ENCODE measurements at places on chromosomes 11 and 22. TPM values are rescaled to one million over a fixed set of nuclear protein-coding genes. Genes with fewer than 3 reads are reported as not detected.

Gene GLYAT
- not detected for total RNA-seq

DNA sequence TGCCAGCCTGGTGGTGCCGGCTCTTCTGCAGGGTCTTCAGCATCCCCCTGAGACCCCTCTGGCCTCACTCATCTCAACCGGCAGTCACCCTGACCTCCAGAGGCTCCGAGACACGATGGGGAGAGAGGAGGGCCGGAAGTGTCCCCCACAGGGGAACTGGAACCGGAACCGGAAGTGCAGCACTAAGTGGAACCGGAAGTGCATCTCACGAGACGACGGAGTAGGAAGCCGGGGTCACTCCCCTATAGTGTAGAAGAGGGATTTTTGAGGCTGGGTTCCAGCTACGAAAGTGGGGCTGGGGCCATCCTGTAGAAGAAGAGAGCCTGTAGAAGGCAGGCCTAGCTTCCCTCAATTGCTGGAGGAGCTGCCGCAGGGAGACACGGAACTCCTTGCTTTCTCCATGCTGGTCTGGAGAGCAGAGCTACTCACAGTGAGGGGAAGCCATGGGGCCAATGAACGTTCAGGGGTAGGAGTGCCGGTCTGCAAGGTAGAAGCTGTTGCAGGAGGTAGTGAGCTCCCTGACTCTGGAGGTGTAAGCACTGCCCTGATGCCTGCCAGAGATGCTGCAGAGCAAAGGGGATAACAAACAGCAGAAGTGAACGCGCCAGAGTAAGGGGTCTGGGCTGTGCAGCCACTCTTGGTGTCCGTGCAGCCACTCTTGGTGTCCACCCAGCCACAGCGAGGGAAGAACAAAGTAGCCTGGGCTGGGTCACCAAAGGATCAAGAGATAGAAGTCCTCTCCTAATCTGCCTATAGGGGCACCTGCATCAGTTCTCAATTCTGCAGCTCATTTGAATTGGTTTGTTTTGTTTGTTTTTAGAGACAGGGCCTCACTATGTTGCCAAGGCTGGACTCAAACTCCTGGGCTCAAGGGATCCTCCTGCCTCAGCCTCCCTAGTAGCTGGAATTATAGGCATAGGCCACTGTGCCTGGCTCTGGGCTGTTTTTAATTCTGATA is 21.9 kb downstream of the SCUBE1 start:
- no peak for DNase-seq

- DNase-seq: peak; percentile 33
These were observed 3.4 kb upstream of the SCUBE1 start for GRCh38 chr22:43346521-43346929.

Gene LRRC74B
- 0.88 TPM for total RNA-seq

- no peak for DNase-seq
These were observed 1.6 kb upstream of the BRD1 start for GRCh38 chr22:49829044-49829853.
